ENCODE measurements at places on chromosomes 16 and 17.

DNA sequence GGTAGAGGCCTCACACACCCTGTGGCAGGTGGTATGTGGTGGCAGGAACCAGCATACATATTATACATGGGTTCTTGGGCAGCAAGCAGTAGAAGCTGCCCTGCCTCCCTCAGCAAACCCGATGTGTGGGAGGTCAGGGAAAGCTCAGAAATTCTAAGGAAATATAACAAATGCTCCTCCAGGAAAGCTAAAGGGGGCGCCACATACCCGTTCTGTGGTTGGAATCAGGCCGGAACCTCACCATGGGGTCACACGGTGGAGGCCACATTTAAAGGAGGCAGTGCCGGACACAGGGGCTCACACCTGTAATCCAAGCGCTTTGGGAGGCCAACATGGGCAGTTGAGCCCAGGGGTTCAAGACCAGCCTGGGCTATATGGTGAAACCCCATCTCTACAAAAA, 12.4 kb upstream of the KATNB1 start:
- DNase-seq, result no peak

DNA sequence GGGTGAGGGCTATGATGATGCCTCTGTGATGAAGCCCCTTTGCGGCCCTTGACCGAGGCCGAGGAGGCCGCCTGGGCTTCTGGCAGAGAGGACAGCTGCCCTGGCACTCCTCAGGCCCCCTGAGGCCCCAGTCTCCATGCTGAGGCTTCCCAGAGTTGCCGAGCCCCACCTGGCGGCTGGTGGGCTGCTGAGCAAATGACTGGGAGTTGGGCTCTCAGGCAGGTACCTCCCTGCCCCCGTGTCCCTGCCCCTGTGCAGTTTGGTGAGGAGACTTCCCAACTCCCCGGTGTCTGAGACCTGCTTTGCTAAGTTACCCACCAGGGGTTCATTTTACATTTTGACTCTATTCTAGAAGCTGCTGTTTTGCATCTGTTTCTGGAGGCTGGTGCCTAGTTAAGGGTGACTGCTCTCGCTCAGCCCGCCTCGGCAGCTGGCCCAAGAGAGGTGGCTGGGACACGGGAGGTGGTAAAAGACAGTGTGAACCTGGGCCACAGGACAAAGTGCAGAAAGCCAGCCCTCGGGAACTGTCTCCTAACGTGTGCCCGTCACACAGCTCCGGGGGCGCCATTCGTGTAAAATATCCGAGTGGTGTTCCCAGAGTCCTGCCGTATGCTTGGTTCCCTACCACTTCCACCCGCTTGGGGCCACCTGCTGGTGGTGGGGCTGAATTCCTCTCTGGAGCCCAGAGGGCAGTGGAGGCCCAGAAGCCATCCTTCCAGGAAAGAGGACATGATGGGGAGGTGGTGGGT, 134.5 kb downstream of the RAB11FIP4 start:
- no peak for DNase-seq

GRCh38 chr17:63113167-63113566, 147.1 kb downstream of the TANC2 start:
- no peak for DNase-seq

- DNase-seq, result no peak
These were observed 37.9 kb upstream of the ABCA8 start for GRCh38 chr17:68993112-68993511.

GRCh38 chr17:50799582-50799981, 32.3 kb upstream of the ANKRD40CL start:
- no peak for DNase-seq

- DNase-seq, result no peak
These were observed 3.5 kb upstream of the BCL6B start for GRCh38 chr17:7019367-7019766.

DNA sequence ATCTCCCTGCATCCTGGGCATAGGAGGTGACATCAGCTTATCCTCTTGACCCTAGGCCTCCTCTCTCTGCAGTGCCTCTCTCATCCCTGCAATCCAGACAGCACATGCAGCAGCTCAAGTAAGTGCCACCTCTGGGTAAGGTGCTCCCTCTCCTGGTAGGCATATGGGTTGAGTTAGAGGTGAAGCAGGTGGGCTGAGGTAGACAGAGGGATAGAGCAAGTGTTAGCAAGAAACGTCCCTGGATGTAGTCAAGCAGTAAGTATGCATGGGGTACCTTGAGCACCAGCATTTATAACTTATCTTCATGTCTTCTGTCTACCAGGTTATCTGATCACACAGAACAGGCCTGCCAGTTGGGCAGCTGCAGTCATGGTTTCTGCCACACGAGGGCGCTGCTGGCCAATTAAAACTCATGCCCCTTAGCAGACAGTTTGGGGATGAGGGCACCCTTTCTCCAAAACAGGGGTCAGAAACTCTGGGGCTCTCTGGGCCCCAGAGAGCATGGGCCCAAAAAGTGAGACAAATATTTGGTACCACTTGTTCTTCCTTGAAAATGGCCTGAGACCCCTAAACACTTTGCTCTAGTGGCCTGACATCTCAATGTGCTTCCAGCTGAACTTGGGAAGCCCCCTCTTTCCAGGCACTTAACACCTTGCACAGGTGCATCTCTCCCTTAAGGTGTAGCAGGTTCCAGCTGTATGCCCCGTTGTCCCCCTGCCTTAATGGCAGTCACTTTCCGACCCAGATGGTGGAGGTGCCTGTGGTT, 59.8 kb downstream of the NEUROD2 start:
- peak; percentile 78 for DNase-seq

DNA sequence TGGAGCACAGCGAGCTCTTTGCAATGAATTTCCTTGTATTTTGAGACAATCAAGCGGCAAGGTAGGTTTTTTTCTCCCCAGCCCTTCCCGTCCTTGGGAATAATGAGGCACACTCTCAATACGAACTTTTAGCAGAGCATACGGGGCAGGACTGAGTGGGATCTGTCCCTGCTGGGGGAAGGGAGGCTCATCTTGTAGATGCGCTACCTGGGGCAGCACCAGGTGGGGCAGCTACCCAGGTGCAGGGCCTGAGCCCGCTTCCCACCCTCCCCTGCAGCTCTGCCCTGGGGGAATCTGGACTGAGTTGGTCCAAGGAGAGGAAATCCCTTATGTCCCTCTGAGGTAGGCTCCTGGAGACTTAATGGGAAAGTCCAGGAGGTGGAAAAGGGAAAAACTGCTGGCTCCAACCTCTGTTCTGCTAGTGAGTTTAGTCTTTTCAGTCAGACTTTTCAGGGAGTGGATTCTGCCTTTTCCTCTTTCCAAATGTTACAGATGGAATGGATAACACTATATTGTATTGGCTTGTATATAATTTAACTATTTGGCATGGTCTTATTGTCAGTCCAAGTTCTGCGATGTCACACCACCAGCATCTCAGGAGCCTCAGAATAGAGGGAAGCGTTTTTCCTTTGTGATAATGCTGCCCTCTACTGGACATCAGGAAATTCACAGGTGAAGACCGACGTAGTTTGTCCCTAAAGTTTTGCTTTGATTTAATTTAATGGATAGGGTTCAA, 9.6 kb upstream of the CES1 start:
- no peak for DNase-seq

- DNase-seq, result peak; percentile 60
These were observed 23.7 kb downstream of the TMEM235 start for GRCh38 chr17:78255029-78255656.

DNA sequence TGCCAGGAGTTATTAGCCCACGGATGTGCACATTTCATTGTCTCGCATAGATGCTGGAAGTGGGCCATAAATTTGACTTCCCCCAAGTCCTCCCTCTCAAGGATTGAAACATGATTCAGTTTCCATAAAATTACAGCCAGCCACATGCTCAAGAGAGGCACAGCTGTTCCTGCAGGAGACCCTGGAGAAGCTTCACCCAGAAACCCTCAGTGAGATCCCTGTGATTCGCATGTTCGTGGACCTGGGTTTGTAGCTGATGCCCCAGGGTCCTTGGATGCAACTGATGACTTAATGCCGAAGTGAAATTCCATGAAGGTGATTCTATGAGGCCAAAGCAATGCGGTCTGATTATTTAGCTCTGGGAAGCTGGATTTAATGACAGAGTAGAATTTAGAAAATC, 24.7 kb upstream of the AQP8 start:
- no peak for DNase-seq

DNA sequence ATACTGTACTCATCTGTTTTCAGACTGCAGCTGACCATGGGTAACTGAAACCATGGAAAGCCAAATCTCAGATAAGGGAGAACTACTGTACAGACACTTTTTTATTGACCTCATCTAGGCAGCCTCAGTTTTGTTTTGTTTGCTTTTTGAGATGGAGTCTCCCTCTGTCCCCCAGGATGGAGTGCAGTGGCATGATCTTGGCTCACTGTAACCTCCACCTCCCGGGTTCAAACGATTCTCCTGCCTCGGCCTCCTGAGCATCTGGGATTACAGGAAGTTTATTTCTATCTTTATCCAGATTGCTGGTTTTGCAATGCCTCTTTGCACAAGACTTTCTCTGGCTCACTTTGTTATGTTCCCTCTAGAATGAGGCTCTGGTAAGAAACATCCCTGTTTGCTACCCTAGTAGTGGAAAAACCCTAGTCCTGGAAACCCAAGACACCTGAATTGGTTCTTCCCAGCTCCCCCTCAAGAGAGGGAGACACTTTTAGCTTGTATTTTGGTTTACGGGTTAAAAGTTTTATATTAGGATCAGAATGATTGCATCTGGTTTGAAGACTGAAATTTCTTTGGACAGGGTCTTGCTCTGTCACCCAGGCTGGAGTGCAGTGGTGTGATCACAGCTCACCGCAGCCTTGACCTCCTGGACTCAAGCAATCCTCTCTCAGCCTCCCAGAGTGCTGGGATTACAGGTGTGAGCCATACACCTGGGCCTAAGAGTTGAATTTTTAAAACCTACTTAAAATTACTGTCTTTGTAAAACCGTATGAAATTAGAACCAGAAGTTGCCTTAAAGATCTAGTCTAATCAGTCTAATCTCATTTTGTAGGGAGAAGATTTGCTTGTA, 38.9 kb downstream of the ZNF207 start:
- DNase-seq, result no peak

DNA sequence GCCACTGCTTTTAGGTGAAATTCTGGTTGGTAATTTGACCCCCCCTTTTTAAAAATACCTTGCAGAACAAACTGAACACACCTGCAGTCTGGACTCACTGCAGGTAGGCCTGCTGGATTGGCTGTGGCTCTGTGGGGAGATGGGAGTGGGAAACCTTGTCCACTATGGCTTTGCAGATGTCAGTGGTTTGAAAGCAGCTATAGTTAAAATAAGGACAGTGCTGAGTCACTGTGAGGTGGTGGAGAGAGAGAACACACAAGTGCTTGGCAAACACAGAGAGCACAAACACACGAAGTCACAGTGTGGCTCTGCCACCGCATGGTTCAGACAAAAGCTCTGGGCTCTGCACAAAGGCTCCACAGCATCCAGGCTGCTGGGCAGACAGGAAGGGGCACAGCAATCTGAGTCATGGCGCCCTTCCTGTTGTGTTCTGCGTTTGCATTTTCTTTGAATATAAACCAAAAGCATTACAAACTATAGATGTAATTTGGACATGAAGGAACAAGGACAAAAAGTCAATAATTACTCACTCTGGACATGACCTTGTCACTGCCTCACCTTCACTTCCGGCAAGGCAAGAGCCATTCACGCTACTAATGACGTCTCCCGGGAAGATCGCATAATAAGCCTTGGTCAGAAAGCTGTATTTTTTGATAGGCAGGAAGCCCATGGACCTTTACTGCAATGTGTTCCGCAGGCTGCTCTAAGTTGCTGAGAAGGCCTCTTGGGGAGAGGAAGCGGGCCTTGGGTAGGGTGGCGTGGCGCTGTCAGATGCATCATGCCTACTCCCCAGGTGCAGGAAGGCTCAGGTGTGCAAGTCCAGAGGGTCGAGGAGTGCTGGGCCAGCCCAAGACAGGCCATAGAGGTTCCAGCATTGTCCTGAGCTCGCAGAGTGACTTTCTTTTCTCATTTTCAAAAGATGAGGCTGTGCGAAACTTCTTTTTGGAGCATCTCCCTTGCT, 60.1 kb upstream of the MED9 start:
- DNase-seq, result peak; percentile 75

DNA sequence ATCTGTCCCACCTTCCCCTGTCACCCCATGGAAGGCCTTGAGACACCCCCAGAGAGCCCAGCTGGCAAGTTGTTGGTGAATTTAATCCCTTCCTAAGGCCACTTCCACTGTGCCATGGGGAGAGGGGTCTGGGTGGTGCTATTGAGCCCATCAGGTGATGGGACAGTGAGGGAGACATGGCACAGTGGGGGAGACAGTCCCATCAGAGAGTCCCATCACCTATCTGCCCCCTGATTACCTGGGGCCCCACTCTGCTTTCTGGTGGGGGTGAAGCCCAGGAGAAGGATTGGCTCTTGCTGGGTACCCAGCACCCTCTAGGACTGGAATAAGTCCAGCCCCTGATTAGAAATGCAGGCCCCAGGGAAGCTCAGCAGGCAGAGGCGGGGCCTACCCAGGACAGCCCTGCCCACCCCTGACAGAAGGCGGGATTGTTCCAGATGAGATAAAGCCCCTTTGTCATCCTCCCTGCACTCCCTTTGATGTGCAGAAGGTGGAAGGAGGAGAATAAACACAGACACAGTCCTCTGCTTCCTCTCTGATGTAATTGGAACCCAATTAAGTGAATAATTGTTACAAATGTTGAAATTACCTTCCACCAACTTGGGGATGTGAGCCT, 18.9 kb downstream of the TMEM132E start:
- DNase-seq, result no peak

DNA sequence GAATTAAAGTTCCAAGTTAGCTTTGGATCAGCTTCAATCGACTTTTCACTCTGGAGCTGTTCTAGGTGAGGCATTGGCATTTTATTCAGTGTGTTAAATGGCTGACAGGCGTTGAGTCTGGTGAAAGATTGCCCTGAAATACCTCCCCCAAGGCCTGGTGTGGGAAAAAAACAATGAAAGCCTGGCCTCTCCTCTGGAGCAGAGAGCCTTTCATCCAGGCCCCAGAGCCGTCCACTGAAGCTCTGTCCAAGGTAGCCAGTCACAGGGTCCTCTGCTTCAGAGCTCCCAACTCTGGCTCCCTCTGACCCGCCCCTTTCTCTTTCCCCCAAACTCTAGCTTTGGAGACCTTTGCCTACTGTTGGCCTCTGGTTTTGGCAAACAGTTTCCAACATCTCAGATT, 123.6 kb upstream of the CRHR1 start:
- no peak for DNase-seq

DNA sequence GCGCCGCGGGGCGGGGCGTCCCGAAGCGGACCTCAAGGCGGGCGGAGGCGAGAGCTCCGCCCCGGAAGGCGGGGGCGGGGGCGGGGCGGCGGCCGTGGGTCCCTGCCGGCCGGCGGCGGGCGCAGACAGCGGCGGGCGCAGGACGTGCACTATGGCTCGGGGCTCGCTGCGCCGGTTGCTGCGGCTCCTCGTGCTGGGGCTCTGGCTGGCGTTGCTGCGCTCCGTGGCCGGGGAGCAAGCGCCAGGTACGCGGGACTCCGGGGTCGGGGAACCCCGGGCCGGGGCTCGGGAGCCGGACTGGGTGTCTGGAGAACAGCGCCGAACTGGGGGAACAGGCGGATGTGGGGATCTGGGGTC, at the start of gene TNFRSF12A:
TSS of gene TNFRSF12A (plus strand) at position 122 of the 357 bp plus-strand sequence. CDS start at position 152, 30 bp downstream.
- DNase-seq, result peak; percentile 91

DNA sequence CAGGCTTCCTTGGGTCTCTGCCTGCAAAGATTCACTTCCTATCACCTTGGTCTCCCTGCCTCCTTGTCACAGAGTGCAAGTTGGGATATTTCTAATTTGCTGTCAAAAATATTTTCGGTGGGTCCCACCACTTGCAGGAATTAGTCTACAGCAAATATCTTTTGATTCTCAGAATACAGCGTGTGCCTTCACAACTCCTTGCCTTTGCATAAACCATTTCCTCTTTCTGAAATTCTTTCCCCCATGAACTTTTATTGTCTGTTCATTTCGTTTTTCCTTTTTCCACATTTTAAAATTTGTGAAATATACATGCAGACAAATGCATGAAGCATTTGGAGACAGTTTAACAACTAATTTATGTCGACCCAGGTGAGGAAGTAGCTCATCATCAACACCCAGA, 60.0 kb downstream of the HS3ST3B1 start:
- no peak for DNase-seq

GRCh38 chr17:72514321-72514861, 393.6 kb downstream of the SOX9 start:
- no peak for DNase-seq

All from upper lobe of right lung (tissue), 1 donor.